ENCODE measurements at places on chromosomes 5 and 9. TPM values are rescaled to one million over a fixed set of nuclear protein-coding genes. Genes with fewer than 3 reads are reported as not detected.

- H3K27ac ChIP-seq, result no peak overlapping the region
- no peak overlapping the region for H3K4me3 ChIP-seq
- H3K27me3 ChIP-seq, result no peaks in the 10 kb centered on the region
- DNase-seq, result no peak
- no peaks in the 10 kb centered on the region for H3K36me3 ChIP-seq
Observed at GRCh38 chr9:130242270-130243014, 23.1 kb upstream of the HMCN2 start.

DNA sequence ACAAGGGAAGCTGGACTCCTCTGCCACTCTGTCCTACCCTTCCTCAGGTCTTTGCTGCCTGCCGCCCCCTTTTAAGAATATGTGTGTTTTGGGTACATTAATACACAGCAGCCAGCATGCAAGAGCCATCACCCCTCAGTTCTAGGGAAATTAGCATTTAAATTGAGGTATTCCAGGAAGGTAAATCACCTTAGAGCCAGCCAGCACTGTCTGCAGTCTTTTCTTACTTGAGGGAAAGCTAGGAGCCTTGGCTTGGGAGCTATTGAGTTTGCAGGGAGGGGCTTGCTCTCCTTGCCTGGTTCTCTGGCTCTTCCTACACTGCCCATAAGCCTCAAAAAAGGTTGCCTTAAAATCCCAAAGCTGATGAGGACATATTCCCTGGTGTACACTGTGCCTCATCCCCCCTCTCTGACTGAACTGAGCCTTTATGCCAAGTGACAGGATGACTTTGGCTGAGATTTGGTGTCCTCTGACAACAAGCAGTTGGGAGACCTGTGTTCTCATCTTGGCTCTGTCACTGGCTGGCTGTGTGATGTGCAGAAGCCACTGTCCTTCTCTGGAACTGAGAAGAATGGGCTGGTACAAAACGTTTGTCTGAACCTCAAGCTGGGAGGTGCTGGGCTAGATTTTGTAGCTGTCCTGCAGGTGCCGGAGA is 54.1 kb downstream of the TRIM32 start:
- no peak for DNase-seq
- H3K27ac ChIP-seq, result no peak overlapping the region
- no peak overlapping the region for H3K4me3 ChIP-seq

PCDHGA10 gene
- 1.2 TPM for total RNA-seq

GRCh38 chr9:36092509-36093215 is 43.9 kb upstream of the GLIPR2 start:
- no peak overlapping the region for H3K4me3 ChIP-seq
- no peak for DNase-seq
- H3K4me1 ChIP-seq, result peaks cover 31% of the 10 kb centered on the region
- H3K27ac ChIP-seq, result peak overlapping the region; percentile 97

LMBRD2 gene
- 15.3 TPM for total RNA-seq

GRCh38 chr5:82356808-82357671 is 78.9 kb upstream of the RPS23 start:
- H3K27me3 ChIP-seq, result no peaks in the 10 kb centered on the region
- peak; percentile 61 for DNase-seq
- H3K4me3 ChIP-seq, result no peak overlapping the region
- H3K27ac ChIP-seq, result 0 out of 2 replicates have a peak overlapping the region, but pooled peaks have one; percentile 9

DNA sequence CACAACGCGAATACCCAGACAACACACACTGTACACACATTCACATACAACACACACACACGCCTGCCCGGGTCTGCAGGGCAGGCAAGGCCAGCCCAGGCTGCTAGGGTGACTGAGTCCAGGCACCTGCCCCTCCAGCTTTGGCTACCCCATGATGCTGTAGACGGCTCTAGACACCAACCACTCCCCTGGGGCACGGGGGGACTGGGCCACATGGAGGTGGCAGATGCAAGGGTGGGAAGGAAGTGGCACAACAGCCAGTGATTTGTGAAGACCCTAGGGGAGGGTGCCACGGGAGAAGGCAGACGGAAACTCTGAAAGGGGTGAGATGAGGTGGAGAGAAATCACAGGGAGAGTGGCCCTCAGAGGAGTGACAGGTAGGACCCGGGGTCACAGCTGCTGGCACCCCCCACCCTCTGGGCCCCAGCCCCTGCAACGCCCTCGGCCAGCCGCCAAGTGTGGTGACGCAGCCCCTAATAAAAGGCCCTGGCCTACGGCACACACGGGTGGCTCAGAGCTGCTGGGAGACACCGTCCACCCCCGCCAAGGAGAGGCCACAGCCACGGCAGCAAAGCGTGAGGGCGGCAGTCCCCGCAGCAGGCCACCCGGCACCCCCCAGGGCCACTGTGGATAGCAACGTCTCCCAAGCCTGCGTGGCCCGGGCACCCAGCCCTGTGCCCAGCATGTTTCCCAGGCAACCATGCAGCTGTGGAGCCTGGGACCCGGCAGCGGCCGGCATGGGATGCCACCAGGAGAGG is 6.6 kb upstream of the CCDC187 start:
- no peaks in the 10 kb centered on the region for H3K4me1 ChIP-seq
- H3K27me3 ChIP-seq, result no peaks in the 10 kb centered on the region
- no peak for DNase-seq
- H3K4me3 ChIP-seq, result no peak overlapping the region
- no peaks in the 10 kb centered on the region for H3K36me3 ChIP-seq
- no peak overlapping the region for H3K27ac ChIP-seq

DNA sequence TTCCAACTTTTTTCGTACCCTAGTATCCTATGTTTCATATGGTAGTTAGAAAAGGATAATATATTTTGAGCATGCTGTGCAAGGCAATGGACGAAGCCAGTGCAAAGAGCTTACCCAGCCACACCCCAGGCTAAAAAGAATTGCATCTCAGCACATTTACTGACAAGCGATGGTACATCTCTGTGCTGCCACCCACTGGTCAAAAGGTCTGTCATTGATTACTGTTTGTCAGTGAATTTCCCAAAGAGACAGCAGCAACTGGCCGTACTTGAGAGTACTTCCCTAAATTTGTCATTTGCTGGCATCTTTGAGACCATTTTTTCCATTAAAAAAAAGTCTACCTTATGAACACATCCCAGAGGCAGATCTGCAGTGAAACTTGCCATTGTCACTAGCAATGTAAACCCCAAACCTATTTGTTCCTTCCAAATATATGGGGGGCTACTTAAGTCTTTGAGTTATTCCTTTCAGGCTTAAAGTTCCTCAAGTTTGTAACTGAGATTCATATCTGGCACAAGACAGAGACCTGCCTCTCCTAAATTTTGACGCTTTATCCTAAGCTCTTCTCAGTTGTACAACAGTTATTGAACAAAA is 184.3 kb downstream of the CTNND2 start:
- H3K36me3 ChIP-seq, result no peaks in the 10 kb centered on the region
- H3K27me3 ChIP-seq, result no peaks in the 10 kb centered on the region
- H3K4me3 ChIP-seq, result no peak overlapping the region
- no peak overlapping the region for H3K27ac ChIP-seq

DNA sequence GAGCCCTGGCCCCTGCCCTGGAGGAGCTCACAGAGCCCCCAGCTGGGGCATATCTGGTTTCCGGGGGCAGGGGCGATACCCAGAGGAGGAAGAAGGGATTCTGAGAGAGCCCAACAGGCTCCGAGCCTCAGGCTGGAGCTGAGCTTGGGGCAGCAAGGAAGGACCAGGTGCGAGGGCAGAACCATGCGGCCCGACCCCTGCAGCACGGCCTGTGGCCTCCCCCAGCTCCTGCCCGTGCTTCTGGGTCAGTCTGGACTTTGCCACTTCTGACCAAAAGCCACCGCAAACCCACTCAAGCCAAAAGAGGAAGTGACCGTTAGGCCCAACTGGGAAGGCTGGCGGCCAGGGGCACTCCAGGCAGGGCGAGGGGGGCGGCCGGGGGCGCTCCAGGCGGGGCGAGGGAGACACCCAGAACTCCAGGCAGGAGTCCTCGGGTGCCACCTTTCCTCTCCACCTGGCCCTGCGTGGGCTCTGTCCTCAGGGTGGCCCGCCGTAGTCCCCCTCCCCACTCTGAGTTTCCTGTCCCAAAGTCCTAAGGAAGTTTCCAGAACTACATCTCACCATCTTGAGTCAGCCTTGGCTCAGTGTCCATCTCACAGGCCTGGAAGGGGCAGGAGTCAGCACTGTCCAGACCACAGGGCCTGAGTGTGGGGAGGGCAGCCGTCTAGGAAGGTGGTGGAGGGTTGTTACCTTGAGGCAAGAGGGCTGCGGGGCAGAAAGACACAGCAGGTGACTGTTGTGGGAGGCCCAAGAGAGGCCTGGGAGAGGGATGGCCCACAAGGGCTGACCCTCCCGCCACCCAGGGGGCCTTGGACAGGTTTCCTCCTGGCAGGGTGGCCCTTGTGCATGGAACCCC is 946 bp upstream of the LTC4S start:
- peaks cover 15% of the 10 kb centered on the region for H3K4me1 ChIP-seq
- no peaks in the 10 kb centered on the region for H3K27me3 ChIP-seq
- H3K27ac ChIP-seq, result no peak overlapping the region

NUTM2G gene
- not detected for total RNA-seq

- H3K27me3 ChIP-seq, result no peaks in the 10 kb centered on the region
- no peaks in the 10 kb centered on the region for H3K4me1 ChIP-seq
- no peak overlapping the region for H3K4me3 ChIP-seq
- peaks cover 90% of the 10 kb centered on the region for H3K36me3 ChIP-seq
Observed at GRCh38 chr9:133782157-133783130, 44.3 kb upstream of the SARDH start.

DNA sequence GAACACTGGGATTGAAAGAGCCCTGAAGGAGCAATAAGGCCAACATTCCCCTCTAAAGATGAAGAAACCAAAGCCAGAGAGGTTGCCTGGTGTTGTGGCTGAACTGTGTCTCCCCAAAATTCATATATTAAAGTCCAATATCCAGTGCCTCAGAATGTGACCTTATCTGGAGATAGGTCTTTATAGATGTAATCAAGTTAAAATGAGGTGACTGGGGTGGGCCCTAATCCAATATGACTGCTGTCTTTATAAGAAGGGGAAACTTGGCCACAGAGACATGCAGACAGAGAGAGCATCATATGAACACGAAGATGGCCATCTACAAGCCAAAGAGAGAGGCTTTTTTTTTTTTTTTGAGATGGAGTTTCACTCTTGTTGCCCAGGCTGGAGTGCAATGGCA is 66.9 kb upstream of the PLPP1 start:
- no peak overlapping the region for H3K4me3 ChIP-seq
- H3K27me3 ChIP-seq, result no peaks in the 10 kb centered on the region
- DNase-seq, result no peak
- no peaks in the 10 kb centered on the region for H3K36me3 ChIP-seq
- peaks cover 71% of the 10 kb centered on the region for H3K4me1 ChIP-seq

SPOCK1 gene
- total RNA-seq, result 0.95 TPM

DNA sequence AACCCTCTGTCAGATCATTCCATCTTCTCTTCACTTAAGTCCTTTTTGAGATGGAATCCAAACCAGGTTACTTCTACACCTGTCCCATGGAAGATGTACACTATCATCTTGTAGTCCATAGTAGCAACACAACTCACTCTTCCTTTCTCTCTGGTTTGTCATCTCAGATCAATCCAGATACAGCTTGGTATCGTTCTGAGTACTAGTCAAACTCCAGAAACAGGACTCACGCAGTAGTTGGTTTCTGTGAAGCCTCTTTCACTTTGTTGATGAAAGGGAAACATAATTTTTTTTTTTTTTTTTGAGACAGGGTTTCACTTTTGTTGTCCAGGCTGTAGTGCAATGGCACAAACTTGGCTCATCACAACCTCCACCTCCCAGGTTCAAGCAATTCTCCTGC is 484.0 kb downstream of the PRDM9 start:
- H3K4me3 ChIP-seq, result no peak overlapping the region
- H3K27me3 ChIP-seq, result no peaks in the 10 kb centered on the region
- no peaks in the 10 kb centered on the region for H3K4me1 ChIP-seq

- no peaks in the 10 kb centered on the region for H3K4me1 ChIP-seq
- H3K4me3 ChIP-seq, result no peak overlapping the region
- no peaks in the 10 kb centered on the region for H3K36me3 ChIP-seq
- no peaks in the 10 kb centered on the region for H3K27me3 ChIP-seq
Observed at GRCh38 chr9:113246928-113247327, 25.6 kb downstream of the SLC31A1 start.

Data from SJSA1 (cell line).